Naive B cell (primary cell): ENCODE measurements at places on chromosomes 5 and 9. TPM values are rescaled to one million over a fixed set of nuclear protein-coding genes. Genes with fewer than 3 reads are reported as not detected.

DNA sequence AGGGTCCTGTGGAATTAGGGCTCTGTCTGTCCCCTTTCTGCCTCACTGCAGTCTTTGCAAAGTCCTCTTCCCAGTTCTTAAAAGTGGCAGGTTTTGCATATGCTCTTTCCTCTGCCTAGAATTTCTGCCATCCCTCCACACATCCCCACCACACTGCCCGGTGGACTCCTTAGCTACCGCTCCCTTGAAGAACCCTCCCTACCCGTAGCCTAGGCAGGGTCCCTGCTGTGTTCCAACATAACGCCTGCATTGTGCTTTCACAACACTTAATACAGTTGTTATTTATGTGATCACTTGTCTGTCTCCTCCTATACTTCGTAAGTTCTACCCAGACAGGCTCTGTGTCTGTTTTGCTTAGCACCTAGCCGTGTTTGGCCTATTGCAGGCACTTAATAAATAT is 142.5 kb upstream of the DMRT1 start:
- no peak overlapping the region for H3K4me3 ChIP-seq
- no peak for DNase-seq
- no peaks in the 10 kb centered on the region for H3K27me3 ChIP-seq
- H3K36me3 ChIP-seq: no peaks in the 10 kb centered on the region
- H3K4me1 ChIP-seq: peaks cover 19% of the 10 kb centered on the region

- no peaks in the 10 kb centered on the region for H3K36me3 ChIP-seq
- H3K4me1 ChIP-seq: peaks cover 12% of the 10 kb centered on the region
- peak overlapping the region; percentile 78 for H3K4me3 ChIP-seq
- no peaks in the 10 kb centered on the region for H3K27me3 ChIP-seq
- no peak for DNase-seq
Observed at GRCh38 chr9:124853605-124854143, 414 bp downstream of the WDR38 start.

GRCh38 chr5:134091626-134092121 is 22.8 kb upstream of the TCF7 start:
- peaks cover 22% of the 10 kb centered on the region for H3K4me1 ChIP-seq
- H3K27me3 ChIP-seq: no peaks in the 10 kb centered on the region
- DNase-seq: no peak
- H3K4me3 ChIP-seq: no peak overlapping the region

PLPP7 gene
- polyA plus RNA-seq: 1.2 TPM
